ENCODE measurements at places on chromosomes 12 and 14.

- no peak for DNase-seq
Observed at GRCh38 chr12:25637752-25638151, 84.7 kb upstream of the LMNTD1 start.

GRCh38 chr12:89789862-89790261 lies 81.2 kb upstream of the ATP2B1 start:
- DNase-seq = no peak

DNA sequence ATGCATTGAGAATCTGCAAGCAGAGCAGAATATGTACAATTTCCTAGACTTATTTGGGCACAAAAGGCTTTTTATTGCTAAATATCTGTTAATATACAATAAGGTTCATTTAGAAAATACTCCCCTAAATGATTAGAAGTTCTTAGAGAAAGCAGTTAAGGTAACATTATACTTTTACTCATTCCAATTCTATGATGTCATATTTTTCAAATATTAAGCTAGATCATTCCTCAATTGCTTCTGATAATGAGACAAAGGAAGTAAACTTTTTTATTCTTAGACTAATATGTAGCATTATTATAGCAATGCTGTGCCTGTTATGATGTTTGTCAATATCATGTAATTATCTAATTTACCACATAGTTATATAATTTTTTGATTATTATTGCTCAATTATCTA lies 447.0 kb downstream of the SLC16A7 start:
- DNase-seq = no peak

DNA sequence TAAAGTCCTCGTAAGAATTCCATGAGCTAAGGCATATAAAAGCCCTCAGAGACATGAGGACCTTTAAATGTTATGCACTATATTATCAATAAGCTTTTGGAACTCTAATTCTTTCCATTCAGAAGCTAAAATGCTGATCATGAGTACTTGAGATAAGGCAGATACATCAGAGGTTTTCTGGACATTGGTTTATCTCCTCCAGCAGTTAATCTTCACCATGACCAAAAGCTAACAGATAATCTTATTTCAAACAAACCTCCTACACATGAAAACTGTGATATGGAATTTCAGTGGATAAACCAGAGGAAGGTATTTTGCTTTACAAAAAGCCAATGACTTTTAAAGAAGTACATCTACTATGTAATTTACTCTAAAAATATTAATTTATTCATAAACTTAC lies 97.9 kb upstream of the BBS10 start:
- no peak for DNase-seq

GRCh38 chr12:15244341-15244740 lies 23.1 kb upstream of the RERG start:
- no peak for DNase-seq
